ENCODE measurements at places on chromosomes 11 and 22.

DNA sequence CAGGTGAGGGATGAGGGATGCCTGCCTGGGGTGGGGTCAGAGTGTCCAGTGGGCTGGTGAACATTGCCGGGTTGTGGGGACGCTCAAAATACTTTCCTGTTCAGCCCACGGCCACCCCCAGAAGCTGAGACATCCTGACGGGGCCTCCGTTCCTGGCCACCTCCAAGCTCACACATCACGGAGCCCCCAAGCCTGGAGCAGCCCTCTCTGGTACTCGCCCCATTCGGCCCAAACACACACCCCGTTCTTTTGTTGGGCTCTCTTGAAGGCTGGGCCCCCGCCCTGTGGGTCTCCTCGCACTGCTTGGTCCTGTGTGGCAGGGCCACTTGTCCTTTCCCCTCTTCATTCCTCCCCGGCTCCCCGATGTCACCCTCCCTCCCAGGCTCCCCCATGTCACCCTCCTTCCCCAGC lies 442.6 kb downstream of the TBC1D22A start:
- DNase-seq, result no peak

DNA sequence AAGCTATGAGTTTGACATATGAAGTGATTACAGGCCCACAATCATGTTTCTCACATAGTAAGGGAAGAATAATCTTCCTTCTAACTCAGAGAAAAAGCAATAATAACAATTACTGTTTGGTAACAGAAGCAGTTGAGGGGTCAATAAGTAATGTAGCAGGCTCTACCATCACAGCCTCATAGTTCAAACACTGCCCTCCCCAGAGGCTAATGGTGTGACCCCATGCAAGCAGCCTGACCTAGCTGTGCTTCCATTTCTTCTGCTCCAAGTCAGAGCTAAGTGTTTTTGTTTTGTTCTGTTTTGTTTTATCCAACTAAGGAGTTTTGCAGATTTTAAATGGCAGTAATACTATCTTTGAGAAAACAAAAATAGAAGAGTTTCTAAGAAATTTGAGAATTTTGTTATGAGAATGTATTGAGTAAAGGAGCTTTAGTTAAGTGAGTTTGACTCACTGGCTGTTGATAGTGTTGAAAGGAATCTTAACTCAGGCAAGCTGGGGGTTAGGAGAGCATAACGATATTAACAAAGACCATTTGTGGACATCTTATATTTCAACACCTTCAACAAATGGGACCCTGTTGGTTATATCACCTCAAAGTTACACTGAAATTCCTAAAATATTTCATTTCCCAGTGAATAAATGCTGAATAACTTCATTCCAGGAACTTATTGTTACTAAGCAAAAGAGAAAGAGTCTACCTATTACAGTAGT lies 48.5 kb downstream of the GUCY1A2 start:
- no peak for DNase-seq

GRCh38 chr22:25420471-25420924 lies 144.0 kb upstream of the GRK3 start:
- DNase-seq, result no peak

DNA sequence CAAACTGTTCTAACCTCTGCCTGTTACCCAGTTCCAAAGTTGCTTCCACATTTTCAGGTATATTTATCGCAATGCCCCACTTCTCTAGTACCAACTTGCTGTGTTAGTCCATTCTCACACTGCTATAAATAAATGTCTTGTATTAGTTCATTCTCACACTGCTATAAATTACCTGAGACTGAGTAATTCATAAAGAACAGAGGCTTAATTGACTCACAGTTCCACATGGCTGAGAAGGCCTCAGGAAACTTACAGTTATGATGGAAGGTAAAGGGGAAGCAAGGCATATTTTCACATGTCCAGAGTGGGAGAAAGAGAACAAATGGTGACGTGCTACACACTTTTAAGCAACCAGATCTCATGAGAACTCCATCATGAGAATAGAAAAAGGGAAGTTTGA lies 130.4 kb upstream of the C11orf87 start:
- no peak for DNase-seq

DNA sequence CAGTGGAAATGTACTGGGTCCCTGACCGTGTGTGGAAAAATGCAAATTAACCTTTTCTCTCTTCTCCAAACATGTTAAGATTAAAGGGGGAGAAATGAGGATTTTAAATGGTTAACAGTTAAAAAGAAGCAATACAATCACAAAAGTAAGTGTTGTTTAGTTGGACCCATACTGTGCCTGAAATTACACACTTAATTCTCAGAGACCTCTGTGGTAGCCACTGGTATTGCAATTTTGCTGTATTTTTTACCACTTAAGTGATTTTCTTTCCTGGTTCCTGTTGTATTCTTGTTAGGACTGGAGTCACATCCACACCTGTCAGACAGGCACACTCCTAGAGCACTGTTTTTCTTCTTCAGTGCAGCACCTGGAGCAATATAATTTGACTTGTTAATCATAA lies 179.6 kb upstream of the PDGFD start:
- DNase-seq, result no peak

- no peak for DNase-seq
Measured at GRCh38 chr11:5258543-5259262, 4.1 kb upstream of the HBG2 start.

DNA sequence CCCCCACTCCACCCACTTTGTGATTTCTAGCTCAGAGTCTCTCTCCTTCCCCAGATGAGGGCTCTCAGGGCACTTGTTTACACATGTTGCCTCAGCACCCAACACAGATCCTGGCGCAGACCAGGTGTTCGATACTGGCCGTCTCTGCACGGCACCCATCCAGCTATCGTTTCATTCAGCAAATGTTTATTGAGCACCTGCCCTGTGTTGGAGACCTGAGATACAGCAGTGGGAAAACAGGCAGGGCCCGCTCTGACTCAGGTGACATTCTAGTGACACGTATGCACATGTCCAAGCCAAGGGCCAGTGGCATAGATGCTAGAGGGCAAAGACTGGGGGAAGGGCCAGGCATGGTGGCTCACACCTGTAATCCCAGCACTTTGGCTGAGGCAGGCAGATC lies 71.9 kb downstream of the NFAM1 start:
- DNase-seq, result no peak

- DNase-seq, result peak; percentile 77
Measured at GRCh38 chr11:207863-208180, 314 bp downstream of the RIC8A start.

DNA sequence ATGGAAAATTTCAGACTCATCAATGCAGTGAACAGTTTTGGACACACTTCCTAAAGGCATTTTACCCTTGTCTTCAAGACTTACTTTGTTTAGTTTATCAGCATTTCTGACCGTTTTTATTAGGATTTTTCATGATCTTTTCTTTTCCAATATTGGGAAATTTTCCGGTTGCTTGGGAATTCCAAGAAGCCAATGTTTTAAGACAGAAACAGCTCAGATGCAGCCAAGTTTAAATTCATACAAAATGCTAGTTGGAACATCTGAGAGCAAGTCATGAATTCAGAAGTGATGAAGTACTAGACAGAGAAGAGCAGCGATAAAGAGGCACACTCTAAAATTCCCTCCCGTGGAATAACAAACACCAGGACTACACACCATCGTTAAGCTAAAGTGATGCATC lies 68.6 kb downstream of the RAB38 start:
- no peak for DNase-seq

GRCh38 chr22:44743804-44744211 lies 8.6 kb upstream of the ARHGAP8 start:
- DNase-seq, result no peak

GRCh38 chr11:121420398-121420797 lies 31.7 kb upstream of the SORL1 start:
- DNase-seq, result no peak

DNA sequence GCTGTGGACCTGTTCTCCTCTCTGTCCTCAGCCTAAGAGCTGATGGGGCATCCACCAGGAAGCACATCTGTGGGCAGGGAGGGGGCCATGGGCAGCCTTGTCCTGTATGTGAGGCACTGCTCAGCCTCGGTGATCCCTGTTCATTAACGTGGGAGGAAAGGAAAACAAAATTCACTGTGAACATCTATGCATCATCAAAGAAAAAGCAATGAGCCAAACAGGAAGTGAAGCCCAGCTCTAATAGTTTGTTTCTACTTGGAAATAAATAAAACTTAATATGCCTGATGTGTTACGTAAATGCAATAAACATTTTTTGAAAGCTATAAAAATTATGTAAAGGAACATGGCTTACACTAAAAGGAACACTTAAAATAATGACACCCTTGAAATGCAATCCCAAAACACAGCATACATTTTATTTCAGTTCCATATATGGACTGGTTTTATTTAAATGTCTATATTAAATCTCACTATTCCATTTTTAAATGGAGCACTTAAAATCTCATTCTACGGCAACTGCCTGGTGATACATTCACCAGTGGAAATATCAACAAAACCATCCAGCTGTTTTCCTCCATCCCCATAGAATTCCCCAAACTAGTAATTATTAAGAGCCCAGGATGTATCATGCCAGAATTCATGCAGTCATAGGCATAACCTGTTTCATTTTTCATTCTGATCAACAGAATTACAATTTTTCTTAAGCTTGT lies 78.3 kb downstream of the ZNF280B start:
- DNase-seq, result no peak

- no peak for DNase-seq
Measured at GRCh38 chr11:117417342-117417741, 89.7 kb downstream of the CEP164 start.

DNA sequence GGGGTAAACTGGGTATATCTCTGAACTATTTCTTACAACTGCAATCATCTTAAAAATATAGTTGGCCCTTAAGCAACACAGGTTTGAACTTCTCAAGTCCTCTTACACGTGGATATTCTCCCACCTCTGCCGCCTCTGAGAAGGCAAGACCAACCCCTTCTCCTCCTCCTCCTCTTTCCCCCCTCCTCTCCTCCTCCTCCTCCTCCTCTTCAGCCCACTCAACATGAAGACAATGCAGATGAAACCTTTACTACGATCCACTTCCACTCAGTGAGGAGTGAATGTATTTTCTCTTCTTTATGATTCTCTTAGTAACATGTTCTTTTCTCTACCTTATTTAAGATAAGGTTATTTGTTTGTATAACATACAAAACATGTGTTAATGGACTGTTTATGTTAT lies 20.0 kb downstream of the SHANK2 start:
- DNase-seq, result no peak

- peak; percentile 97 for DNase-seq
Measured at GRCh38 chr11:60377401-60378136, 763 bp upstream of the MS4A7 start.

DNA sequence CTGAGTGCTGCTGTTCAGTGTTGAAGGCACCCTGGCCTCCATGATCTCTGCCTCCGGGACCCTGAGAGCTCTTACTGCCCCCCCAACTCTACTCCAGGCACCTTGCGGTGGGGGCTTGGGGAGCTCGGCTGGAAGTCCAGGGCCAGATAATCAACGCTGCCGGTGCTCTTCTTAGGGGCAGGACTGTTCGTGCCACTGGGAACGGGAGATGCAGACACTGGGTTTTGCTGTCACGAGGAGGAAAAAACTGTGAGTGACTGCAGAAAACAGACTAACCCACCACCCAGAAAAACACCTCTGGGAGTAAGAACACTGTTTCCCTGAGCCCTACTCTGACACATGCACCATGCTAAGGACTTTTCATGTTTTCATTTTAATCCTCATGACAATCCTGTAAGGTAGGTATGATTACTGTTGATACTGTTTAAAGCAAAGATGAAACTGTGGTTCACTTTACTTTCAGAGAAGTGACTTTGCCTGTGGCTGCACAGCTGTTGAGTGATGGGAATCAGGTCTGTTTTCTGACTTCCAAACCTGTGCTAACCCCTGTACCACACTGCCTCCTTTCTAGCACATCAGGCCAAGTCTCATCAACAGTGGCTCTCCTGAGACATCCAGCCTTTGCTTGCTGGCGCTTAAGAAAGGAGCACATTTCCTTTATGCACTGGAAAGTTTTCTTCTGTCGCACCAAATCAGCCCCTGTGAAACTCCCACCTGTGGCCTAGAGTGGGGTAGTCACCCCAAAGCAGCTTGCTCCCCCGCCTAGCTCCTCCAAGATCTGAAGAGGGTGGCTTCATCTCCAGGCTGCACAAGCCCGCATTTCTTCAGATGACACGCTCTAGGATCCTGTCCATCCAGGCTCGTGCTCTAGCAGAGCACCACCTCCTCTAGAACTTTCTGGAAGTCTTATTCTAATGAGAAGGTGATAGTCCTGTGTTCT lies 31.8 kb downstream of the USP35 start:
- DNase-seq, result no peak

- no peak for DNase-seq
Measured at GRCh38 chr22:31393893-31394292, 5.5 kb upstream of the DRG1 start.
